ENCODE measurements at places on chromosomes 4 and X.
A peak's percentile ranks its signal among the peaks of the same experiment; 100 is the strongest.

DNA sequence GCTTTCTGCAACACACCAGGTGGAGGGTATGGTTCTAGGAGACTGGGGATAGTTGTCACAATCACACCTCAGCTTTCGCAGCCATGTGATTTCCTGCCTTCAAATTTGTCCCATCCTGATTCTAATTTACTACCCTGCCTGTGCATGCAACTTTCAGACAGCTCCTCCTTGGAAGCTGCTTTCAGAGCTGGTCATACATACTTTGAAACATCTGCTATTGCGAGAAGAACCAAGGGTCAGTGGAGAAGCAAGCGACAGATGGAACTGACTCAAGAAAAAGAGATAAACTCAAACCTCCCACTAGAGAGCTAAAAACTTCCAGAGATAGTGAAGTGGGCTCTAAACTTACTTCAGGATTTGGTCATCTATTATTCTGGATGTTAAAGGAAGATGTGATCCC, 381.7 kb upstream of the FGF13 start:
- DNase-seq = no peak

GRCh38 chr4:32342054-32342453, 1621.9 kb downstream of the PCDH7 start:
- DNase-seq = no peak

- DNase-seq = no peak
These were observed 39.5 kb upstream of the GRPEL1 start for GRCh38 chr4:7107166-7107905.

DNA sequence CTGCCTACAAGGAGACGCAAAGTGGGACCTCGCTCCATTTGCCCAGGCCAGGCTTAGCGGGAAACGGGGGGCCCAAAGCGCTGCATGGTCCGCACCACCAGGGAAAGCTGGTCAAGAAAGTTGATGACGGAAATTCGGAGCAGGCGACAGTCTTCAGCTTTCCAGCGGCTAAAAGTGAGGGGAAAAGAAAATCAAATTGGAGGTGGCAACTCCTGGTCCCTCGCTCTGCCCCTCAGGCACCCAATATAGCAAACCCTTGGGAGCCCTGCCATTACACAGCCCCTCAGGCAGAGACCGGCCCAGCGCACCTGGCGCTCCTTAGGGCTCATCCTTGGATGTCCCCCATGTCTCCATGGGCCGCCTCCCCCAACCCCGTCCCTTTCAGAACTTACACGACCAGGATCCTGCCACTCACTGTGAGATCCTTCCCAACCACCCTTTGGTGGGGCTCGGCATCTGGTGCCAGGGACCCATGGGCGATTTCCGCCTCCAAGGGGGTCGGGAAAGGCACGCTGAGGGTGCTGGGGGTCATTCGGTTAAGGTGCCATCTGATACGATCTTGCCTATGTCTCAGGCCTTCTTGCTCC, 1.1 kb downstream of the LAGE3 start:
- DNase-seq = no peak

GRCh38 chr4:185669288-185669687, 134.0 kb upstream of the PDLIM3 start:
- no peak for DNase-seq

- DNase-seq = no peak
These were observed 57.8 kb upstream of the PLAC1 start for GRCh38 chrX:134715930-134716619.

GRCh38 chr4:2261110-2261852, 628 bp downstream of the MXD4 start:
- no peak for DNase-seq

- no peak for DNase-seq
These were observed 40.7 kb downstream of the KLF3 start for GRCh38 chr4:38704622-38705154.

DNA sequence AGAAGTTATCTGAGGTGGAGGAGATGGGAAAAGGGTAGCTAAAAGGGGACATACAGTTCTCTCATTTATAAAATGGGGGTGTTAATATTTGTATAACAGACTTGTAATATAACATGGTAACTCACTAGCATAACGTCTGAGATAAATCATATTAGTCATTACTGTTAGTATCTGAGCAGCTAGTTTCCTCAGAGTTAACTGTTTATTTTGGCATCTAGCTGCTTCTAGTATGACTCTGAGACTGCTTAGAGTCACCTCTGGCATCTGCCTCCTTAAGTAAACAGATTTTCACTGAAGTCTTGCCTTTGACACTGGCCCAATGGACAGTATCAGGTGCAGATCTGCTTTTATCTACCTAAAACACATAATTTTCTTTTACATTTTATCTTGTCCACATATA, 58.1 kb downstream of the SLC30A9 start:
- DNase-seq = no peak

DNA sequence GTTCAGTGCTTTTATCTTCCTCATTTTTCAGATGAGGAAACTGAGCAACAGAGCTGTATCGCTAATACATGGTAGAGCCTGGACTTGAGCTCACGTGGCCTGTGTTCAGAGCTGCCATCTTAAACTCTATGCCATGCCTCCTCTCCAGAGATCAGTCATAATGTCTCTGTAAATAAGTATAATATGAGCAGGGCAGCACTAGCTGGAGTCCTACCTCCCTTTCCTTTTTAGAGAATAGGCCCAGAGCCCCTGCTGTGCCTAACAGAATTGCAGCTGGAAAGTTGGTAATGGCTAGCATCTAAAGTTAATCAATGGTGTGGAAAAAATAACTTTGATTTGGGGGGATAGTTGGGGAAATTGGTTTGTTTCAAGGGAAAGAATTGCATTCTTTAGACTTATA, 20.4 kb downstream of the CASP6 start:
- no peak for DNase-seq

DNA sequence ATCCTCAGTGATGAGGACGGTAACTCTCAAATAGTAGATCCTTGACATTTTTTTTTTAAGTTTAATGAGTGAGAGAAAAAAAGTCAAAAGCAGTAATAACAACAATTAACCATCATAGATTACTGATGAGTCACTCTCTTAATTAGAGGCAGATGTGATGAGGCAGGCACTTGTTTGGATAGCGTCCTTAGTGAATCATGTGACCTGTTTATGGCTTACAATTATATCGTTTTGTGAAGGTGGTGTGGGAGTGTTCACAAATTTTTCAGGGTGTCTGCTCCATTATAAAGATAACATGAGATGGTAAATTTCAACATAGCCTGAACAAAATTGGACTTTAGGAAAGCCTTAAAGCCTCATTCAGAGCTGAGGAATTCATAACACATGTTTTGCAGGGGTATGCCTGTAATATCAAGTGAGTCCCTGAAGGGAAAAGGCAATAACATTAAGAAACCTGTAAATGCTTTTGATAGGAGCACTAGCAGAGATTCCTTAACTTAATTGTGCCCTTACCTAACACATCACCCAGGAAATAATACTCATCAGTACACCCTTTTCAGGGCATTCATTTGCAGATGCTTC, 51.9 kb upstream of the XIAP start:
- no peak for DNase-seq

DNA sequence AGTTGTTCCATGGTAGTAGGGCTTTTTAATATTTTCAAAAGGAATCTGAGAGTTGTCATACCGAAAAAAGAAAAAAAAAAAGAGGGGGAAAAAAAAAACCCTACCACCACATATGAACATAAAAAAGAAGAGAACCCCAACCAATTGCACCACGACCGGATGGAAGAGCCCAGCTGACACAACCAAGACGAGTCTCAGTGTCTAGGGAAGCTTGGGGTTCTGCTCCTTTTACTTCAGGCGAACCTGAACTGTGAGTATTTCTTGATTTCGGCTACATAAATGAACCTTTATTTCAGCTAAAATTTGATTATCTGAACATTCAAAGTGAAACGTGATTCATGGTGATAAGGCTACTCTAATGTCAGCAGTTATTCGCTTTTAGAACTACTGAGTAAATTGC, at the start of gene GPR34:
TSS of gene GPR34 (plus strand) at position 139 of the 400 bp plus-strand sequence. CDS start 6,661 bp downstream, outside the sequence.
- no peak for DNase-seq

GRCh38 chr4:153595894-153596601, 88.0 kb upstream of the TLR2 start:
- DNase-seq = no peak

- no peak for DNase-seq
These were observed 32.3 kb downstream of the AFF1 start for GRCh38 chr4:86967073-86967472.

- no peak for DNase-seq
These were observed 1492.5 kb upstream of the PABPC4L start for GRCh38 chr4:135694066-135694465.

GRCh38 chrX:148815218-148815961, 315.0 kb downstream of the AFF2 start:
- DNase-seq = no peak

DNA sequence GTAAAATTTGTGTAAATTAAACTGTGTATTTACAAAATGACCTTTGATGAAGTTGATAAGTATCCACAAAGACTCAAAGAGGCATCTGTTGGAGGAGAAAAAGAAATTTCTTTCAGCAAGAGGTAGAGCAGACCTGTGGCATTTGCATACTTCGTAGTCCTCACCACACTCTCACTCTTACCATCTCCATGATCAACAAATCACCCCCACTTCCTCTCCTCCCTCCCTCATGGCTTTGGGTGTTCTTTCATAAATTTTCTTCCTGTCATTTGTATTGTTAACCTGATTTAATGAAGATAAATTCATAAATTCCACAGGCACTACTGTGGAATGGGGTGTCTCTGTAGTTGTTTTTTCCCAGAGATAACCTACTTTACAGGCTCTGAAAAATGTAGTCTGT, 366.5 kb downstream of the ZNF674 start:
- DNase-seq = no peak

- no peak for DNase-seq
These were observed 57.3 kb upstream of the WDR19 start for GRCh38 chr4:39124885-39125599.

DNA sequence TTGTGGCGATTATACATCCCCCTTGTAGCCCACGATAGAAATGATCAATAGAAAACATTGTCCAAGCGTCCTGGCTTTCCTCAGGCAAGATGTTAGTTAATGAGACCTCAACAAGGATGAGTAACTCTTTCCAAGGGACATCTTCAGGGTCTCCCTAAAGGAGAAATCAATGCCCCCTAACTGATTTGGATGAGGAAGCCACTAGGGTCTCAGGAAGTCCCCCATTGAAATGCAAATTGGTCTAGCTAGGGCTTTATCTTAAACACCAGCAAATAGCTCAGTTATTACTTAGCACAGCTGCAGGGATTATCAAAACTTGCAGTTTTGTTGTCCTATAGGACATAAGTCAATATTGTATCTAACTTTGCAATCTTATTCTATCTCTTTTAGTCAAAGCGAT, 721.5 kb downstream of the IL1RAPL1 start:
- no peak for DNase-seq

- no peak for DNase-seq
These were observed 406.3 kb upstream of the CPEB2 start for GRCh38 chr4:14596028-14596427.

- DNase-seq = no peak
These were observed 90.5 kb downstream of the RTL5 start for GRCh38 chrX:72041176-72041575.

- no peak for DNase-seq
These were observed 124.1 kb upstream of the PDHA2 start for GRCh38 chr4:95715830-95716229.

- no peak for DNase-seq
These were observed 45.4 kb downstream of the ZCCHC13 start for GRCh38 chrX:74349387-74349786.

DNA sequence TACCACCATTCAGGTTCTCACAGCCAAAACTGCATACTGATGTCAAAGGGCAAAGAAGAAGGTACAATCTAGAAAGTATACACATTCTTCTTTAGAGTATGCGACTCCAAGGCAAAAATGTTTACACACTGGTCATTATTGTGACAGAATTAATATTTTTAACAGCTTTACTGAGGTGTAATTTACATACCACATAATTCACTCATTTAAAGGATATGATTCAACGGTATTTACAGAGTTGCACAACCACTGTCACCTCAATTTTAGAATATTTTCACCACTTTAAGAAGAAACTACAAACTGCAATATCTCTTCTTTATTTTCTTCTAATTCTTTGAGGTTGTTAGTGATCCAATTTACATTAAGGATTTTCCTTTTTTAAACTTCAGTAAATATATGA, 325.4 kb upstream of the SMIM31 start:
- no peak for DNase-seq

DNA sequence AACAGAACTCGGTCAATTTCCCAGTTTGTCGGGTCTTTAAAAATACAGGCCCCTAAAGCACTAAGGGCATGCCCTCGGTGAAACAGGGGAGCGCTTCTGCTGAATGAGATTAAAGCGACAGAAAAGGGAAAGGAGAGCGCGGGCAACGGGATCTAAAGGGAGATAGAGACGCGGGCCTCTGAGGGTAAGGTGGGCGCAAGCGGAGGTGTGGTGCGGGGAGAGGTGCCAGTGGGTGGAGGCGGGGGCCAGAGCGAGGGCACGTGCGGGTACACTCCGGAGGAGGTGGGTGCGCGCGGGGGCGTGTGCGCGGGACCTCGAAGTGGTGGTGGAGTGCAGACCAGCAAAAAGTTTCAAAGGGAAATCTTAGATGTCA, 787 bp upstream of the TET2 start:
- no peak for DNase-seq

- DNase-seq = no peak
These were observed 784 bp downstream of the MAP7D3 start for GRCh38 chrX:136250191-136251040.

GRCh38 chr4:23297327-23297726, 592.5 kb downstream of the PPARGC1A start:
- no peak for DNase-seq

DNA sequence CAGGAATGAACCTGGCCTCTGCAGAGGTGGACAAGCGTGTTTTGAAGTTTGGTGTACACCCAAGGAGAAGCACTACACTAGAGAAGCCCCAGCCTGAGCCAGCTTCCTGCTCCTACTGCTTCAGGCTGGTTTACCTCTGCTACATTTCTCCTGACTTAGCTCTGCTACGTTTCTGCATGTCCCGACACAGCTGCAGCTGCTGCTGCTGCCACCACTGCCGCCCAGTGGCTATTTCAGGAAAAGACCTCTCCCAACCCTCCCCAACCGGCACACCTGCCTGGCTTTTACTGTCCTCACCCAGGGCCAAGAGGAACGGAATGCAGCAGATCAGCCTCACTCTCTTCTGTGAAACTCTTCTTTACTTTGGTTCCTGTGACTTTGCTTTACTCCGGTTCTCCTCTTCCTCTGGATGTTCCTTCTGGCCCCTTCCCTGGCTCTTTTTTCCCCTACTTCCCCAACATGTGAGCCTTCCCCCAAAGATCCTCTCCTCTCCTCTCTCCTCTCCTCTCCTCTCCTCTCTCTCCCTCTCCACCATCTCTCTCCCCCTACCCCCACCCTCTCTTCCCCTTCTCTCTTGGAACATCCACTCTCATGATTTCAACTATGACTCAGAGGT, 3.1 kb upstream of the P2RY4 start:
- peak; percentile 10 for DNase-seq
